ENCODE measurements at places on chromosomes 3 and 15. TPM values are rescaled to one million over a fixed set of nuclear protein-coding genes. Genes with fewer than 3 reads are reported as not detected.

The BFSP2 gene
- not detected for total RNA-seq

- DNase-seq = no peak
Observed at GRCh38 chr3:188432802-188433520, 279.0 kb downstream of the LPP start.

The CCNL1 gene
- total RNA-seq = 20.2 TPM

DNA sequence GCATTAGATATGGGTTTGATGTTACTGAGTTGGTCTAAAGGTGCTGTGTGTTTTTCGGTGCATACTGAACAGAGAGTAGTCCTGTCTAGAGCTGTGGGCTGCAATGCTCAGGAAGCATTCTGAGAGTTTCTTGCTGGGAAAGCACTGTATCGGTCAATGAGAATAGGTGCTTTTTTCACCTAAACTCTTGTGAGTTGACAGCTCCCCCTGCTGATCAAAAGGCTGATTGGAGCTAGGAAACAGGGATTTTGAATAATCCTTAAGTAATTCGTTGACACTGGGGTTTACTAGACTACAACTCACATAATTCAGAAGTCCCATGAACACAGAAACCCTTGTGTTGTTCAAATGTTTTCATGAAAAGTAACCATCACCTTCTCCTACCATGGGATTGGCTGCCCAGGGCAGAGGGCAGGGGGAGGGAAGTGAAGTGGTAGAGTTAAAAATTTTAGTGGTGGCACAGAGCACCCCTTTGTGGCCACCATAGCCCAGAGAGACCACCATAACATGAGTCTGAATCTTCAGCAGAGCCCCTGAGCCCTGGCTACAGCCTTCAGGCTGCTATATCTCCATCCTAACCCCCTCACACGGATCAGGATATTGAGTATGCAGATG, 13.0 kb upstream of the MANF start:
- no peak for DNase-seq

The SI gene
- not detected for total RNA-seq

DNA sequence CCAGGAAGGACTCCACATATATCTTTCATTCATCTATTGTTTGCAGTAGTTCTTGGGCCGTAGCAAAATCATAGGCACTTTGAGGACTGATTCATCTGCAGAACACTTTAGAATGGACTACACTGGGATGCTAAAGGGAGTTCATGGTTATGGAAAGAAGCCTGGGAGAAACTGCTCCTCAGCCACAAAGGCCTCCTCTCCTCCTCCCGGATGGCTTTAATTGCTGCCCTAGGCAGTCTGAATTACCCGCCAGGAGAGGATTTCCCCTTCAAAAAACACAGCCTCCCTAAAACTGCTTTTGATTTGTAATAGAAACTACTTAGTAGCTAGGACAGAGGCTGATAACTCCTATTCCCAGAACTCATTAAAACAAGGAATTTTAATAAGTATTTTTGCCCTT, 4.6 kb downstream of the TMEM266 start:
- DNase-seq = no peak

GRCh38 chr3:150538324-150539208, 7.7 kb downstream of the SERP1 start:
- DNase-seq = no peak

The GRM7 gene
- total RNA-seq = not detected

GRCh38 chr3:40465456-40465855, 8.3 kb downstream of the RPL14 start:
- DNase-seq = no peak

All from Right ventricle myocardium superior (tissue), 1 donor.